Stimulated activated naive CD8-positive, alpha-beta T cell treated with anti-CD3 and anti-CD28 coated beads, Interleukin-15, amount 100 ng/mL, for 72 hours (primary cell): ENCODE measurements at places on chromosomes 12 and 14.

DNA sequence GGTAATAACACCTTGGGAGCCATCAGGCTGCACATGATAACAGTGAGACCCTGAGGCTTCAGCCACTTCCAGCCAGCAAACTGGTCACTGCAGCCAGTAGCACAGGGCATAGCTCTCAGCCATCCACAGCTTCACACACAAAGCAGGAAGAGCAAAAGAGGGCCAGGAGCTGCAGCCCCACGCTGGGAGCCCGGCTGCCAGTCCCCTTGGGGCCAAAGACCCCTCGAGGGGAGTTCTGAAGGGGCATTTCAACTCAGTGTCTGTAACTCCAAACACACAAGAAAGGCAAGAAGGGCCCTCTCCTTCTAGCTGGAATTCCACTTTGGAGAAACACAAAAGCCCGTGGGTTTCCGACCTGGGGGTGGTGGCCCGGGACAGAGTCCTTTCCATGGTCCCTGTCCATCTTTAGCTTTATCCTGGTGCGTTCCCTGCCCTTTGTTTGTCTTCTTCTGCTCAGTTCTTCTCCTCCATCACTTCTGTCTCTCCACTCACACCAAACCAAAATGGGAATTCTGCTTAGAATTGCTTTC is 151.8 kb upstream of the FKBP4 start:
- DNase-seq = no peak

DNA sequence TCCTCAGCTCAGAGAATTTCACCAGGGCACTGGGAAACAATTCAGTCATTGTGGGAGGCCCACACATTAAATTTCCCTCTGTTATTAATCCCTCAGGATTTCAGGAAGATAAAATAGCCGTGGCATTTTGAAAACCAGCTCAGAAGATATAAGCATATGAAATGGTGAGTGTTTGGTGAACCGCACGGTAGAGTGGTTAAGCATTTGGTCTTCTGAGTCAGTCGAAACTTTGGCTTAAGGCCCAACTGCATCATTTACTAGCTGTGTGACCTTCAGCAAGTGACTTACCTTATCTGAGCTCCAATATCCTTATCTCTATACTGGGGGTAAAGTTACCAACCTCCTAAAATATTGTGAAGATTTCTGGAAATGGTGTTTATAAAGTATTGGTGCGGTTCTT is 5.2 kb upstream of the VRK1 start:
- no peak for DNase-seq

- DNase-seq = no peak
These were observed 474.6 kb downstream of the PRKD1 start for GRCh38 chr14:29453045-29453444.

- DNase-seq = no peak
These were observed 45.7 kb upstream of the MDM1 start for GRCh38 chr12:68377881-68378280.

GRCh38 chr14:51224551-51224950 is 15.5 kb upstream of the TMX1 start:
- DNase-seq = no peak

DNA sequence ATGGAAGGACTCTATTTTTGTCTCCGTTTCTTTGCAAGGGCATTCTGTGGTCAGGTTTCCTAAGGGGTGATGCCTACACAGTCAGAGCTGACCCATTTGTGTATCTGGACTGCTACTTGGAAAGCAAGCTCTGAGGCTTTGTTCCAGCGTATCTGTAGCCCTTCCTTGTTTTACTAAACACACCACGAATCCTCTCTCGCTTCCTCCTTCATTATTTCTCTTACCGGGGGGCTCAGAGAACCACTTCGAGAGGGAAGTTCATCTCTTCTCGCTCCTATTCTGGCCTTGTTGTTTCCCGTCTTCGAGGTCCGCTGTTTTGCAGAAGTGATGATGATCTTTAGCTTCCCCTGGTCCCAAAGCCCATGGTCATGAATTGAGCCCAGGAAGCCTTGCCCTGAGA is 164.7 kb downstream of the SSPN start:
- DNase-seq = no peak

GRCh38 chr12:9221483-9221882 is 13.3 kb upstream of the PZP start:
- no peak for DNase-seq

GRCh38 chr12:84502907-84503787 is 409.5 kb downstream of the SLC6A15 start:
- no peak for DNase-seq

DNA sequence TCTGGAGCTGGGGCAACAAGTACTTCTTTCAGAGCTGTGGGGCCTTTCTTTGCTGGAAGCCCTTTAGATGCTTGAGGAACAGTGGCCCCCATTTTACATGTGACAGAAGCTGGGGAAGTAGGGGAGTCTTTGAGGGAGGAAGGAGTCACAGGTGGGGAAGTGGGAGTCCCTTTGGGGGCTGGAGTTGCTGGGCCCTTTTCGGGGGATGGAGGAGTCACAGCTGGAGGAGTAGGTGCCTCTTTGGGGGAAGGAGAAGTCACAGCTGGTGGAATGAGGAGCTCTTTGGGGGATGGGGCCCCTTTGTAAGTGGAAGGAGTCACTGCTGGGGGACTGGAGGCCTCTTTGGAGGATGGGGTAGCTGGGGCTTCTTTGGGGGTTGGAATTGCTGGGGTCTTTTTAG is 8.6 kb downstream of the NACA start:
- no peak for DNase-seq

GRCh38 chr14:63922696-63923421 is 70.1 kb downstream of the SYNE2 start:
- DNase-seq = no peak

DNA sequence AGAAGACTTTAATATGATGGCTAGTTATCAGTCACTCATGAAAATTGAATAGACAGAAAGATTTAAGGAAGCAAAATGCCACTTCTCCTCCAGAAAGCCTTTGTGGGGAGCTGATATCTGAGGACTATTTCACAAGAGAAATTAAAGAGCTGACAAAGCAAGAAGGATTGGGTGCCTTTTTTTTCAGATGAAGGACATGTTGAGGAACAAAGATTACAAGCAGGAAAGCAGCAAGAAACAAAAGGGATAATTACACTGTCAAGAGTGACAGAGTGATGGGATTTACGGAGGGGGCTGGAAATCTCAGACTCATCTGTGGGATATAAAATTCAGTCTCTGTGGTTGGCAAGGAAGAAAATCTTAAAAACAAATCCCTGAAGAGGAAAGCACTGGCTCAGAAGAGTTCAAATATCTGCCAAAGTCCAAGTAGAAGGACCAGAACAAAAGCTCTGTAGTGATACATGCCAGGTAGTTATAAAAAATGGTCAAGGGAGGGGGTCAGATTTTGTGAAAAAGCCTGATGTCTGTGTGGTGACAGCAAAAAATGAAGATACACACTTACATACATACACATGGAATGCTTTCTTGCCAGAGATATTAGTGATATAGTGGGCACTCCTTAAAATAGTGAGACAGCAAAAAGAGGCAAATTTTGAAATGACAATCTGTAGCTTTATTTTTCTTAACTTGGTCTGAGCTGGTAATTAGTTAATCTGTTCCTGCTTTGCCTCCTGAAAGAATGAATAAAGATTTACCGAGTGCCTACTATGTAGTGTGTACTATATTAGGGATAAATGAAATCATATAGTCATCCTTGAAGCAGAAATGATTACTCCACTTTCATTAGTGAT is 62.9 kb downstream of the EPS8 start:
- DNase-seq = no peak

GRCh38 chr12:99027461-99027860 is 382.4 kb downstream of the APAF1 start:
- no peak for DNase-seq

DNA sequence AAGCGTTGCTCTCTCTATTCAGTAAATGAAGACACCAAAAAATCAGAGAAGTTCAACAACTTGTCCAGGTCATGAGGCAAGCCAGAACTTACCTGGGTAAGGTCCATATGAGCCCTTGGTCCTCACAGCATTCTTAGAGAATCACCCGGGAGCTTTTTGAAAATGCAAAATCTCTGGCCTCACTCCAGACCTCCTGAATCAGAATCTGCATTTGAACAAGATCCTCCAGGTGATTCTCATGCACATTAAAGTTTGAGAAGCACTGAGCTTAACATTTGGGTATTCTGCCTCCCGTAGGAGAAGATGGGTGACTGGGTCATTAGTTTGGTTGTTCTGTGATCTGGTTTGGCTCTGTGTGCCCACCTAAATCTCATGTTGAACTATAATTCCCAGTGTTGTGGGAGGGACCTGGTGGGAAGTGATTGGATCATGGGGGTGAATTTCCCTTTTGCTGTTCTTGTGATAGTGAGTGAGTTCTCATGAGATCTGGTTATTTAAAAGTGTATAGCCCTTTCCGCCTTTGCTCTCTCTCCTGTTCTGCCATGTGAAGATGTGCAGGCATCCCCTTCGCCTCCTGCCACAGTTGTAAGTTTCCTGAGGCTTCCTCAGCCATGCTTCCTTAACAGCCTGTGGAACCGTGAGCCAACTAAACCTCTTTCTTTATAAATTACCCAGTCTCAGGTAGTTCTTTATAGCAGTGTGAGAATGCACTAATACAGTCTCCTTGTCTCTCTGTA is 221.2 kb downstream of the RAD51B start:
- no peak for DNase-seq

DNA sequence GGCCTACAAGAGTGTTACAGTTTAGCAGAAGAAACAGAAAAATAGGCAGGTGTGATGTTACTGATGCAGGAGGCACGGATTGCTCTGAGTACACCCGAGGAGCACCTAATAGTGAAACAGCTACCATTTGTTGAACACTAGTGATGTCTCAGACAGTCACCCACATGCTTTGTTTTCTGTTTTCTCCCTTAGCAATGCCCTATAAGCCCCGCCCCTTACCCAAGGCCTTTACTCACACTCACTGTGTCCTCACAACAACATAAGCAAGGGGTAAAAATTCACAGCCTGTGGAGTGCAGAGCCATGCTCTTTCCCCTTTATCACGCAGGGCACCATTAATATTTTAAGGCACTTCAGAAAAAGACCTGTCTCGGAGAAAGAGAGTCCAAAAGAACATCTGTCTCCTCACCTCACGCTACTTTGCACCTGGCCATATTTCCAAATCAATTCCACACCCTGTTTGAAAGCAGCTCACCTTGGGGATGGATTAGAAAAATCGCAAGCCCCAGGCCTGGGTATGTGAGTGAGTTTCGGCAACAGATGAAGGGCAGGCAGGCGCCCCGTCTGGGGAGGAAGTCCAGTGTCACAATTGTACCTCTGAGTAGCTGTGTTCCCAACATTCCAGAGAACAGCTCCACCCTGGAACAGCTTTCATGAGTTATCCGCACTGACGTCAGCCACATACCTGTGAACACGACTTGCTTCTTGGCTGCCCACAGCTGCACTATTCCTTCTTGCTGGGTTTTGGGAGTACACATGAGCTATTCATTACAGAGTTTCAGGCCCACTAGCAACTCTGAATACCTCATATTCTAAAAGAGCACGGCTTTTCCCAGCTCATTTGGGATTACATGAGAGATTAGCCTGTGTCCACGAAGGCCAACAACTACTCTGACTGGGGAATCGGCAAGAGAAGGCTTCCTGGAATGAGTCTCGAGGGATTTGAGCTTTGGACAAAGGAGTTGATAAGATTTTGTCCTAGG is 26.0 kb downstream of the MAPK1IP1L start:
- DNase-seq = no peak

DNA sequence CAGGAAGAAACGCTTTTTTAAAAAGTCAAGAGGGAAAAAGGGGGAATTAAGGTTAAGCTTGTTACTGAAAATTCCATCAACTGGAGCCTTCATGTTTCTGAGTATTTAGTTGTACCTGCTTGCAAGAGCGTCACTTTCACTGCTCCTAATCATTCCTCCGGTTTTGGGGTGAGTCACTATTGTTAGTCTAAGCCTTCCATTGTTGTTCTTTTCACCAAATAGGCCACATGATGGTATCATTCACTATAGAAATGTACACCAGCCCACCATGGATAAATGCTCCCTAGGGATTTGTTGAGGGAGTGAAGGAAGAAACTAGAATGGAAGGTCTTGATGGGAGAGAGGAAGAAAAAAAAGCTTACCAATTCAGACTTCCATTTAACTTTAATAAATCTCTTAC is 3.0 kb downstream of the IL22 start:
- no peak for DNase-seq

GRCh38 chr14:91371011-91371989 is 46.3 kb downstream of the CCDC88C start:
- no peak for DNase-seq

- DNase-seq = no peak
These were observed 8.0 kb upstream of the EIF5 start for GRCh38 chr14:103326078-103326477.

DNA sequence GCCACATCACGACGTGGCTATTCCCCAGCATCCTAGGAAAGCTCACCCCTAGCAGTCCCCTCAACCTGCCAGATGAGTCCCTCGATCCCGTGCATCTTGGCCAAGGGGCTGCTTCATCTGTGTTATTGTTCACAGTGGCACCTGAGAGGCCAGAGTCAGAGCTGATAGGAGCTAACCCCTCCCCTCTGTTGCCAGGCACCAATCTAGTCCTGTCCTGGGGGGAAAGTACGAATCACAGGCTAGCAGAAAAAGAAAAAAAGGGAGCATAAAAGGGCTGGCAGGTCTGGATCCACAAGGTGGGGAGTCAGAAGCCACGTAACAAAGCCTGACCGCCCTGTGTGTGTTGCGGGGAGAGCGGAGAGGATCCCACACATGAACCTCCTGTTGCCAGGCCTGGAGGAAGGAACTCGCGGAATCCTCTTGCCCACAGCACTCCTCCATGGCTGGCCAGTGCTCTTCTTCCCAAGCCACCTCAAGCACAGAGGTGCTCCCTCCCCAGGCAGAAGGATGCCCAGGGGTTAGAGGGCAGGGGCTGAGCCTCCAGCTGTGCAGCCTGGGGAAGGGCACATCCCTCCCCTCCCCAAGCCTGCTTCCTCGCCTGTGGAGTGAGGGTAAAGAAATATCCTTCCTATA is 91.8 kb downstream of the ITPK1 start:
- DNase-seq = no peak

DNA sequence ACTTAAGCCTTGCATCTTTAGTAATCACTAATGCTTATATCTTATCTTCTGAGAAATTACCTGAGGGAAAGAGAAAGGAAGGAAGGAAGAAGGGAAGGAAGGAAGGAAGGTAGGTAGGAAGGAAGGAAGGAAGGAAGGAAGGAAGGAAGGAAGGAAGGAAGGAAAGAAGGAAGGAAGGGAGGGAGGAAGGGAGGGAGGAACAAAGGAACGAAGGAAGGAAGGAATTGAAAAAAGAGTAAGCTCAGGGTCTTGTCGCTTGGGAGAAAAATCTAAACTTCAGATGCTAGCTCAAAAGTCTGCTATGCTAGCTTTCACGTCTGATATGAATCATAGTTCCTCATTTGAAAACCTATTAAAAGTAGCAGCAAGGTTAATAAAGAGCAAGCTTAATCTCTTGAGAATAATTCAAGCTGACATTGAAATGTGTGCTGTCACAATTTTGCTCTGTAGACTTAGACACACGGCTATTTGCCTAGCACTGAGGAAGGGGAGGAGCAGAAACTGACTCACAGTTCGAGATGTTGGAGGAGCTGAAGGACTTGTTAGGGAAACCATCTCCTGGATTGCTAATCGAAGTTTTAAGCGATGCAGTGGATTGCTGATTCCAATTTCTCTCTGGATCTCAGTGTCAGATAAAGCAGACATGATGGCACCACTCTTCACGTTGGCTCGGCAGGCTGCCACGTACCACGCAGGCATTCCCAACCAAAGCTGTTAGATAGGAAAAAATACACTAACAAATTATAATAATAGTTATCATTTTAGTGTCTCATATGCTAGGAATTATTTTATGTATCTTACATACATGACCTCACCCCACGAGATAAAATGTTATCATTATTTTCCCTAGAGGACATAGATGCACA is 216.7 kb downstream of the ACSS3 start:
- DNase-seq = no peak

- no peak for DNase-seq
These were observed 442 bp downstream of the ERG28 start for GRCh38 chr14:75660238-75660629.

- DNase-seq = peak; percentile 31
These were observed 373.5 kb upstream of the OR4E1 start for GRCh38 chr14:22047115-22047514.
